ENCODE measurements at places on chromosomes 12 and 14.

- no peak for DNase-seq
These were observed 328.2 kb upstream of the PDE3A start for GRCh38 chr12:20040184-20040583.

- peak; percentile 7 for DNase-seq
These were observed 7.8 kb downstream of the PELI2 start for GRCh38 chr14:56125772-56126636.

DNA sequence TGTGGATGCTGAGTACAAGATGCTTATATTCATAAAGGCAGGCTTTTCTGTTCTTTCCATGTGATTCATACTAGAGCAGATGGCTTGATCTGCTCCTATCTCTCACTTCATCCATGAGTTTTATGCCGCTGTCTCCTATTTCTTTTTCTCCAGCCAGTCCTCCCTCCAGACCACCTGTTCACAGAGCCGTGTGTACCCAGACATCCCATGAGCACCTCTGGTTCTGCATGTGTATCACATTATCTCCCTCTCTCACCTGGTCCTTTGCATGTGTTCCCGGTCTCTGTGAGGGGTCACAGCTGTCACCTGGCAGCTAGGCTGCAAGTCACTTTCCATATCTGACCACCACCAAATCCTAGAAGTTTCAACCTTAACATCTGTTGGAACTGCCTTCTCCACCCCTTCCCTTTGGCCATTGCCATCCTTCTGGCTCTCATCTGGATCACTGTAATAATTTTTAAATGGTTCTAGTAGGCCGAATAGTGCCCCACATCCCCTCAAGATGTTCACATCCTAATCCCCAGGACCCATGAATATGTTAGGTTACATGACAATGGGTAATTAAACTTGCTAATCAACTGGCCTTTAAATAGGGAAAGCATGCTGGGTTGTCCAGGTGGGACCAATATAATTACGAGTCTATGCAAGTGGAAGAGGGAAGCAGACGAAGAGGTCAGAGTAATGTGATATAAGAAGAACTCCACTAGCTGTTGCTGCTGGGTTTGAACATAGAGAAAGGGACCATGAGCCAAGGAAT lies 168.1 kb downstream of the SNAPC1 start:
- no peak for DNase-seq

GRCh38 chr12:54980341-54980740 lies 4.2 kb downstream of the TESPA1 start:
- DNase-seq = no peak

DNA sequence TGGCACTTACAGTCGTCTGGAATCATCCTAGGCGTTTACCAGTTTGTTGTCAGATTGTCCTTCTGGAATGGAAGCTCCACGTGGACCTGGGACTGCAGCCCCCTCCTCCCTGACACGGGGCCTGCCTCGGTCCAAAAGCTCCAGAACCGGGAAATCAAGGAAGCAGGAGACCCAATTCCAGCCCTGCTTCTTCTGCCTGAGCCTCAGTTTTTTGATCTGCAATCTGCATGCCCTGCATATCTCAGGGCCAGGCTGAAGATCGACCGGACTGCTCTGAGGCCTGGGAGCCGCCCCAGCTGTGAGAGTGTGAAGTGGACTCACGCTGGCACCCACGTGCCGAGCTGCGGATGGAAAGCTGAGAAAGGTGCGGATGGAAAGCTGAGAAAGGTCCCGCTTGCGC lies 98.6 kb downstream of the SETD3 start:
- DNase-seq = no peak
